ENCODE measurements at places on chromosomes 5 and 9. TPM values are rescaled to one million over a fixed set of nuclear protein-coding genes. Genes with fewer than 3 reads are reported as not detected.

Gene CCNO
- polyA plus RNA-seq = 1.9 TPM

Gene SNCAIP
- polyA plus RNA-seq = not detected

Gene LRRC19
- polyA plus RNA-seq = not detected

Gene GLDC
- not detected for polyA plus RNA-seq

Gene MAMDC2
- not detected for polyA plus RNA-seq

Gene NIPSNAP3A
- 42.2 TPM for polyA plus RNA-seq

Gene MRPL22
- polyA plus RNA-seq = 151 TPM

Gene PKN3
- 49.2 TPM for polyA plus RNA-seq

Gene DDX41
- polyA plus RNA-seq = 236 TPM

Gene CTXN3
- not detected for polyA plus RNA-seq

Gene PTTG1
- 674 TPM for polyA plus RNA-seq

Gene HSD17B4
- polyA plus RNA-seq = 72.5 TPM

Gene SPARC
- 10.0 TPM for polyA plus RNA-seq

Data from K562 (cell line).